ENCODE measurements at places on chromosomes 4 and X.
A peak's percentile ranks its signal among the peaks of the same experiment; 100 is the strongest.

DNA sequence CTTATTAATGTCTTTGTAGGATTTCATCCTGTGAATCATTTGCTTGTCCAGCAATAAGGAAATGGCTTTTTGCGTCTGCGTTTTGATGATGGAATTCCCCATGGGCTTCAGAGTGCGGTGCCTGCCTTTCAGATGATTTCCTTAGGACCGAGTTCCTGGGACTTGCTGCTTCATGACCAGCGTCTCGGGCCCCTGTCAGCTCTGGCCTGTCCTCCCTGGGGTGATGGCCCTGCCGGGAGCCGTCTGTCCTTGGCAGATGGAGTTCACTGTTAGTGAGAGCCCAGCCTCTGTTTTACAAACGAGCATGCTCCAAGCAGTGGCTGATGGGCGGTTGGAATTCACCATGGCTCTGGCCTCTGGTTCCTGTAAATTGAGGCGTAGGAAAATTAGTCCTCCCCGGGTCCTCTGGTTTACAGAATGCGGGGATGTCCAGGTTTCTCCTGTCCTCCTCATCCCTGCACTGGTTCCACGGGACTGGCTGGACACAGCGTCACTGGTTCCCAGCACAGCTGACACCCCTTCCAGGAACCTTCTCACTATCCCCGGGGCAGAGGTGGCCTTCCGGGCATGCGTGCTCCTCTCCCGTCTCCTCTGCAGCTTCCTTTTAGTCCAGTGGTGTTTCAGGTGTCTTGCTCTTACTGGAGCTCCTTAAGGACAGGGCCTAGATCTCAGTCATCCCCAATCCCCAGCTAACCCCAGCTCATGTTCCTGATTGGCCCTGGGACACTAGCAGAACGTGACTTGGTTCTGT lies 34.9 kb downstream of the TBC1D14 start:
- DNase-seq: peak; percentile 72

DNA sequence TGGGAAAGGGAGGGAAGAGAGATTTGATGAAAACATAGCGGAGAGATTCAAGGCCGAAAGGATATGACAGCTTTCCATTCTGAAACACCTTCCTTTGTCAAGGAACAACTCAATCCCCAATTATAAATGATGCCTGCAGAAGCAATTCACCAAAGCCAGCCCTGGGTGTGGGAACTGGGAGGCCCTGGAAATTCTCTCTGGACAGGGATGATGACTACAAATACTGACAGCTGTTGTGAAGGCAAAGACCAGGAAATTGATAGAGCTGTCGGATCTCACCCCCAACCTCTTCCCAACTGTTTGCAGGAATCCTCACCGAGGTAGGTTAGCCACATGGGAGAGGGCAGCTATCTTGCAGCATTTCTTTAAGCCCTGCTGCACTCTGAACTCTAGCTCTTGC lies 54.3 kb downstream of the CCDC149 start:
- no peak for DNase-seq

DNA sequence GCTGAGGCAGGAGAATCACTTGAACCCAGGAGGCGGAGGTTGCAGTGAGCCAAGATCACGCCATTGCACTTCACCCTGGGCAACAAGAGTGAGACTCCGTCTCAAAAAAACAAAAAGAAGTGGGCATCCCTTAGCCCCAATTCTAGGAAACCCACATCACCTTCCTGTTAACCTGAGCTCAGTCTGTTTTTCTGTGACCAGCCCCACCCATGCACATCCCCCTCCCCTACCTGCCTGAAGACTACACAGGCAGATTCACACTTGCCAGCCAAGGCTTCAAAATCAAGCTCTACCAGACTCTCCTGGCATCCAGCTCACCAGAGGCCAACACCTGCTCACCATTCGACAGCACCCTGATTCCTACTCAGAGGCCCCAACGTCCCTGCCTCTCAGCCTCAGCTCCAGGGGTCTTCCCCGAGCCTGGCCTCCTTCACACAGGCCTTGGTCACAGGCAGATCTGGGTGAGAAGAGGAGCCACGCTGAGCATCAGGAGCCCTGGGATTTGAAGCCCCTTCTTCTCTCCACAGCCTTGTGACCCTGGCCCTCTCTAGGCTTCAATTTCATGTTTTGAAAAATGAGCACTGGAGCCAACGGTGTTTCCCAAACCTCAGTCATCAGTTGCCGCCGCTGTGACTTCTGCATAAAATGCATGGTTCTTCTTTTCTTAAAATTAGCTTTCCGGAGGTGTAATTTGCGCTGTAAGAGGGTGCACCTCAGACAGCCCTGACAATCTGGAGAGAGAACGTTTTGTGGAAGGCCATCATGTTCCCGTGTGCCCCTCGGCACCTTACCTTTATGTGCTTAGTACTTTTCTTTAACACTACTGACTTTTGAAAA lies 47.3 kb downstream of the JAKMIP1 start:
- no peak for DNase-seq

DNA sequence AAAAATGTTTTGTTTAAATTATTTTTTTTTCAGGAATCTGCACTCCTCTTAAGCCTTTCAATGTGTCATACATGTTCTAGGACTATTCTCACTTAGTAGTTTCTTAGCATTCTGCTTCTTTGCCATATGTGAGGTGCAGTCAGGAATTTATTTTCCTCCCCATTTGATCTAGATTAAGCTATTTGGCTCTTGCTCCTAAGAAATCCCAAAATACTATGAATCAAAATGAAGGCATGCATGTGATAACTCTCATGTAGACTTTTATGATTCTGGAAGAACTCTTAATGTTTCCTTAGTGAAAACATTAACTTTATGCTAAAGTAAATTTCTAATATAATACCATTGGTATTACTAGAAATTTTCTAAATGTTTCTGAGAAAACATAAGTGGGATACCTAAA lies 664.5 kb downstream of the RAPGEF2 start:
- DNase-seq: no peak

GRCh38 chr4:112176596-112176995 lies 31.3 kb downstream of the FAM241A start:
- DNase-seq: no peak

DNA sequence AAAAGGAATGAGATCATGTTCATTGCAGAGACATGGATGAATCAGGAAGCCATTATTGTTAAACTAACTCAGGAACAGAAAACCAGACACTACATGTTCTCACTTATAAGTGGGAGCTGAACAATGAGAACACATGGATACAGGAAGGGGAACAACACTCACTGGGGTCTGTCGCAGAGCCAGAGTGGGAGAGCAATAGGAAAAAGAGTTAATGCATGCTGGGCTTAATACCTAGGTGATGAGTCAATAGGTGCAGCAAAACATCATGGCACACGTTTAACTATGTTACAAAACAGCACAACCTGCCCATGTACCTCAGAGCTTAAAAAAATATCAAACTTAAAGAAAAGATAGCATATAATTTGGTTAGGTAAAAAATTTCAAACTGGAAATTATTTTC lies 281.4 kb downstream of the PABPC4L start:
- no peak for DNase-seq

DNA sequence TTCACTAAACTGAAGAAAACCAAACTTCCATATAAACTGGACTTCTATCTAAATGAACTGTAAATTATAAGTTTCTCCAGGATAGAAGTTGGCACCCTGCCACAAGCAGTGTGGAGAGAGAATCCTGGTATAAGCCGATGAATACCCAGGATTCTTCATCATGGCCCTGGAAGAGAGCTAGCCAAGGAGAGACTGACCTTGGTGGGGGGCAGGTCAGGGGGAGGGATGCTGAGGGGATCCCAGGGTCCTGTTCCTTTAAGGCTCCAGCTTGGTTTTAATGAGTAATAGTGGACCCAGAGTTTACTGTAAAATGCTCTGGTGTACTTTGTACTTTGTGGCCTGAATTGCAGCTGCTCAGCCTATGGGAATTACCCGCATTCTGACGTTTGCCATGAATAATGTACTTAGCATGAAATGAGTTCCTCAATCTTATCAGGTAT lies 16.9 kb downstream of the RASSF6 start:
- no peak for DNase-seq

GRCh38 chr4:141933978-141934377 lies 297.6 kb downstream of the IL15 start:
- DNase-seq: no peak

- DNase-seq: no peak
These were observed 2053.5 kb upstream of the TENM3 start for GRCh38 chr4:180189666-180190065.

- DNase-seq: peak; percentile 20
These were observed 108.4 kb downstream of the DOCK11 start for GRCh38 chrX:118603981-118604380.

- DNase-seq: no peak
These were observed 1.6 kb downstream of the FAM13A start for GRCh38 chr4:89055157-89056080.

DNA sequence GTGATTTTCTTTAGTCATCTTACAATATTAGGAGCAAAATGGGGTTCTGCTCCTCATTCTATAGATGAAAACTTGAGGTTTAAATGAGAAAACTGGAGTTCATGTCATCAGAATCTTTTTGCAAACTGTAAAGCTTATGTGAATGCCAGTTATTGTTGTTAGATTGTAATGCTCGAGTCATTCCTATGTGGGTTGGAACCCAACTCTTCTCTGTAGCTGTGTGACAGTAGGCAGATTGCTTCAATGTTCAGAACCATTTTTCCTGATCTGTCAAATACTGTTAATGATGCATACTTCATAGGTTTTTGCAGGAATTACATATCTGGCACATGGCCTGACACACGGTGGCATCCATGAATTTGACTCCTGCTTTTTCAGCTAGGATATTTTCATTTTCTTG lies 178.9 kb downstream of the RAPGEF2 start:
- DNase-seq: no peak

- DNase-seq: peak; percentile 69
These were observed 18.8 kb downstream of the DOK7 start for GRCh38 chr4:3481783-3482393.

DNA sequence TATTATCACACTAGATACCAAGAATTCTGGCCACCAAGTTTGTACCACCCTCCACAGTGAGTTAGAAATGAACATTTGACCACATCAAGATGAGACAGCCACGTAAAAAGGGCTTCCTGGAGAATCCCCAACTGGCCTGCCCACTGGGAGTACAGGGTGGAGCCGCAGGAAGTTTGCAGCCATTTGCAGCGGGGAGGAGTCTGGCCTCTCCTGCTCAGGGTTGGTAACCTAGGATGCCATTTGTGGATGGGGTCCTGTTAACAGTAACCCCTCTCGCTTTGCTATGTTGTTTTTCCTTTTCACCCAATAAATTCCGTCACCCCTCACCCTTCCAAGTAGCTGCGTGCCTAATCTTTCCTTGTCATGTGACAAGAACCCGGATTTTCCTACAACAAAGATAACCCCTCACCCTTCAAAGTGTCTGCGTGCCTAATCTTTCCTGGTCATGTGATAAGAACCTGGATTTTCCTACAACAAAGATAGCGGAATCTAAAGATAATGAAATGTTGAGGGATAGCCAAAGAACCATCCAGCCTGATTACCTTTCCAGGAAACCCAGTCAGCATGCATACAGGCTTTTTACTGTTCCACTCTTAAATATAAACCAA lies 245.4 kb downstream of the NAF1 start:
- no peak for DNase-seq

DNA sequence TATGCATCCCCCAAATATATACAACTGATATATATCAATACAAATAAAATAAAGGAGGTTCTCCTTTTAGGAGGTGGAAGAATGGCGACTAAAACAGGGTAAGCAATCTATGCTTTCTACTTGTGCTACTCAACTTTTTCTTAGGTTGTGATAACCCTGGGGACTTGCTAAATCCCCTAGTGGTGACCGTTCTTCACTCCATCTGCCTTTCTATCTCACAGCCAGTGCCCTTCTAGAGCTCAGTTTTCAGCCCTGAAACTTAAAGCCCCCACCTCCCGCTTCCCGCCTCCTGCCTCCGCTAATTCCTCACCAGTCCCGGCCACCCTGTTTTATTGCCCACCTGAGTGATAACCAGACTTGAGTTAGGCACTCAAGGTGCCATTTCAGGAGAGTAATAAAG lies 15.5 kb upstream of the ESX1 start:
- no peak for DNase-seq

DNA sequence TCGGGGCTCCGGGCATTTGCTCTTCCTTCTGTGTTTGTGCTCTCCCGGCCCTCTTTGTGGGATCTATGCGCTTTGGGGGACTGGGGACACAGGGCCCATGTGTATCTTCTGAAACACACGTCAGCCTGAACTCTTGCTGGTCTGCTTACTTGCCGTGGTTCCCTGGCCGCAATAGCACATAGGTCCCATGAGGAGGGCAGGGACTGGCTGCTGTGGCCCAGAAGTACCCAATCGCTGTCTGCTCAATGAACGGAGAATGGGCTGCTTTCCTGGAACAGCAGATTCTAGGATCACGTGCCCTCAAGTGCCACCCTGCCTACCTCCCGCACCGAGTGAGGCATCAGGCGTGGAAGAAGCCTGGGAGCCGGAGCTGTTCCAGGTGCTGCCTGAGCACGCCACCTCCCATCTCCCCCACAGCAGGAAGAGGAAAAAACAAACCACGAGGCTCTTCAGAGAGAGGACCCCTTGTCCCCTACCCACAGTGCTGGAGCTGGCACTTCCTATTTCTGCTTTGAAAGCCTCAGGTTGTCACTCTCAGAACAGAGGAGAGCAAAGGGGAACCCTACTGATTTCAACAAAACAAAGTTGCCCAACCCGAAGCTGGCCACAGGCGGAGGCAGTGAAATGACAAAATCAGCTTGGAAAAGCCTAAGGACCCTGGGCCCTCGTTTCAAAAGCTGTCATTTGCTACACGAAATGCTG lies 3.8 kb downstream of the G6PD start:
- DNase-seq: no peak

- no peak for DNase-seq
These were observed 85.0 kb downstream of the WFS1 start for GRCh38 chr4:6354626-6355025.

- no peak for DNase-seq
These were observed 587.7 kb upstream of the PITX2 start for GRCh38 chr4:111210595-111210994.

DNA sequence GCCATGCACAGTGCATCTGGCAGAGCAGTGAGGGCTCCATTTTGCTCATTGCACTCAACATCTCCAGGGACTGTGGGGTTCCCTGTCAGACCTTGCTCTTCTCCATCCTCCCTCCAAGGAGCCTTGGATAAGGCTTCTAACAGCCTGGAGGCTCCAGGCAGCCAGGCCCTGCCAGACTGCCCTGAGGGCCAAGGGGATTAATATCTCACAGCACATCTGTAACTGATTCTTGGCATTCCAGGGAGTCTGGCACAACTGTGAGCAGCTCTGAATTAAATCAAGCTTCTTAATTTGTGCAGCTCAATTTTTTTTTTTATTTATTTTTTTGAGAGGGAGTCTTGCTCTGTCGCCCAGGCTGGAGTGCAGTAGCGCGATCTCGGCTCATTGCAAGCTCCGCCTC lies 224.5 kb upstream of the PGRMC2 start:
- no peak for DNase-seq

GRCh38 chrX:71067712-71068043 lies 456 bp downstream of the SNX12 start:
- no peak for DNase-seq

DNA sequence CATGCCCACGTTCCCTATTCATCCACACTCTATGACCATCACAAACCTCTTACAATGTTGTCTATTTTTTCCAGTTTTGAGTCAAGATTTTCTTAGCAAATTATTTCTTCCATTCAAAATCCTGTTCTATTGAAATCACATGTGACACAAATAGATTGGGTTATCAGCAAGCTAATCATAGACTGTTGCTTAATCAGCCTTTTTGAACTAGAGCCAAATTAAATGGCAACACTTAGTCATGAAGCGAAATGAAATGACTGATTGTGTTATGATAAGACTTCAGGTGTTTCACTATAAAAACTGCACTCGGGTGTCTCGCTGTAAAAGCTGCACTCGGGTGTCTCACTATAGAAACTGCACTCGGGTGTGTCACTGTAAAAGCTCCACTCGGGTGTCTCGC lies 890.0 kb upstream of the FRG1 start:
- DNase-seq: no peak

GRCh38 chr4:38516190-38516589 lies 147.8 kb upstream of the KLF3 start:
- no peak for DNase-seq
